Effector memory CD8-positive, alpha-beta T cell (primary cell): ENCODE measurements at places on chromosomes 16 and 17.
A peak's percentile ranks its signal among the peaks of the same experiment; 100 is the strongest.

- H3K36me3 ChIP-seq, result peaks cover 10% of the 10 kb centered on the region
- no peaks in the 10 kb centered on the region for H3K27me3 ChIP-seq
- peak overlapping the region; percentile 92 for H3K4me3 ChIP-seq
- peaks cover 19% of the 10 kb centered on the region for H3K4me1 ChIP-seq
These were observed 902 bp downstream of the ARHGAP27 start for GRCh38 chr17:45431531-45432404.

GRCh38 chr16:81634380-81635062 is 144.6 kb upstream of the PLCG2 start:
- peaks cover 17% of the 10 kb centered on the region for H3K36me3 ChIP-seq
- H3K27ac ChIP-seq, result peak overlapping the region; percentile 98
- no peak for DNase-seq
- H3K4me1 ChIP-seq, result peaks cover 35% of the 10 kb centered on the region

- no peak overlapping the region for H3K4me3 ChIP-seq
- H3K4me1 ChIP-seq, result no peaks in the 10 kb centered on the region
- H3K27ac ChIP-seq, result no peak overlapping the region
- no peaks in the 10 kb centered on the region for H3K27me3 ChIP-seq
These were observed 381.3 kb downstream of the CDH8 start for GRCh38 chr16:61654962-61655361.

DNA sequence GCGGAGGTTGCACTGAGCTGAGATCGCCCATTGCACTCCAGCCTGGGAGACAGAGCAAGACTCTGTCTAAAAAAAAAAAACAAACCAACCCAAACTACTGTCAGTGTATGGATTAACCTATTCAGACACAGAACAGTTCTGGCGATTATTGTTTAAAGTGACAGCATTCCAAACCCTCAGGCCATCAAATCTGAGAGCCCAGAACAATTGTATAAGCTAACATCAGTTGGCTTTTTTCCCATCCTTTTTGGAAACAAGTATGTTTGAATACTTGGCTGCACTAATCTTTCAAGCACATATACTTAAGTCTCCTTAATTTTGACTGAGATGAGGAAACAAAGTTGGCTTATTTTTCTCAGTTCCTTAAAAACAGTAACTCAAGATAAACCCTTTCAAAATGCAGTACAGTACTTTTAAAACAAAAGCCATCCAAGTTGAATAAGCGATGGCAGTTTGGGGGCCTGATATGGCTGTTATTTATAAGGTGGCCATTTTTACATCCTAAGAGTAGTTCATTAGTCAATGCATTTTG is 1.4 kb downstream of the ZSWIM7 start:
- DNase-seq, result no peak
- H3K27me3 ChIP-seq, result no peaks in the 10 kb centered on the region
- peak overlapping the region; percentile 69 for H3K4me3 ChIP-seq

GRCh38 chr16:20846030-20846429 is 39.7 kb downstream of the REXO5 start:
- H3K4me3 ChIP-seq, result no peak overlapping the region
- H3K27me3 ChIP-seq, result no peaks in the 10 kb centered on the region
- peaks cover 19% of the 10 kb centered on the region for H3K4me1 ChIP-seq
- H3K27ac ChIP-seq, result peak overlapping the region; percentile 91
- DNase-seq, result no peak

GRCh38 chr17:41835800-41836549 is at the start of gene NT5C3B:
Gene NT5C3B, minus strand, starts transcription at chr17:41836232. Its CDS starts 39 bp downstream, at chr17:41836193.
- peaks cover 9% of the 10 kb centered on the region for H3K27me3 ChIP-seq
- peaks cover 7% of the 10 kb centered on the region for H3K4me1 ChIP-seq
- H3K36me3 ChIP-seq, result peaks cover 7% of the 10 kb centered on the region
- DNase-seq, result peak; percentile 34
- H3K4me3 ChIP-seq, result peak within 1 kb of the TSS; percentile 80
- peak within 1 kb of the TSS; percentile 35 for H3K27ac ChIP-seq

- no peaks in the 10 kb centered on the region for H3K27me3 ChIP-seq
- H3K4me3 ChIP-seq, result no peak overlapping the region
- no peak for DNase-seq
- H3K27ac ChIP-seq, result no peak overlapping the region
These were observed 49.2 kb downstream of the NXPH3 start for GRCh38 chr17:49624896-49625295.

DNA sequence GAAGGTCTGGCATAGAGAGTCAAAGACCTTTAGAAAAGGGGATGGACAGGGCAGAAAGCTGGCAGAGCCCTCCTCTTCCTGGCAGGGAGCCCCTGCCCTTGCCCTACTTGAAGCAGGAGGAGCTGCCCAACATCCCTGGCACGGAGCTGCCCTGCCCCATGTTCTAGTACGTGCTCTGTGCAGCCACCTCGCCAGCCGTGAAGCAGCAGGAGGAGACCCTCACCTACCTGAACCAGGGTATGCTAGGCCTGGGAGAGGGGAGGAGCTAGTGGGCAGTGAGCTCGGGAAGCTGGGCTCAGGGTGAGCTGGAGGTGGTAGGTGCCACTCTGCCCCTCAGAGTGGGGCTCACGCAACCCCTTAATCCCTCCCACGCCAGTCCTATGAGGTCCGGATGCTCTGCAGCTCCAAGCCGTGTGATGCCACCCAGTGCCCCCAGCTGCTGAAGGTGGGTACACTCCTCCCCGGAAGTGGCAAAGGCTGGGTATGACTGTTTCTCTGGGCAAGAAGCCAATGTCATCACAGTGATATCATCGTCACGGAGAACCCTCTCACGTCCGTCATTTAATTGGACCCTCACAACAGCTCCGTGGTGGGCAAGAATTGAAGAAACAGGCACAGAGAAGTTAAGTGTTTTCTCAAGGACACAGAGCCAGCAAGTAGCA is 12.7 kb upstream of the STAC2 start:
- H3K4me1 ChIP-seq, result peaks cover 30% of the 10 kb centered on the region
- H3K4me3 ChIP-seq, result peak overlapping the region; percentile 87
- peak overlapping the region; percentile 95 for H3K27ac ChIP-seq
- no peaks in the 10 kb centered on the region for H3K27me3 ChIP-seq

DNA sequence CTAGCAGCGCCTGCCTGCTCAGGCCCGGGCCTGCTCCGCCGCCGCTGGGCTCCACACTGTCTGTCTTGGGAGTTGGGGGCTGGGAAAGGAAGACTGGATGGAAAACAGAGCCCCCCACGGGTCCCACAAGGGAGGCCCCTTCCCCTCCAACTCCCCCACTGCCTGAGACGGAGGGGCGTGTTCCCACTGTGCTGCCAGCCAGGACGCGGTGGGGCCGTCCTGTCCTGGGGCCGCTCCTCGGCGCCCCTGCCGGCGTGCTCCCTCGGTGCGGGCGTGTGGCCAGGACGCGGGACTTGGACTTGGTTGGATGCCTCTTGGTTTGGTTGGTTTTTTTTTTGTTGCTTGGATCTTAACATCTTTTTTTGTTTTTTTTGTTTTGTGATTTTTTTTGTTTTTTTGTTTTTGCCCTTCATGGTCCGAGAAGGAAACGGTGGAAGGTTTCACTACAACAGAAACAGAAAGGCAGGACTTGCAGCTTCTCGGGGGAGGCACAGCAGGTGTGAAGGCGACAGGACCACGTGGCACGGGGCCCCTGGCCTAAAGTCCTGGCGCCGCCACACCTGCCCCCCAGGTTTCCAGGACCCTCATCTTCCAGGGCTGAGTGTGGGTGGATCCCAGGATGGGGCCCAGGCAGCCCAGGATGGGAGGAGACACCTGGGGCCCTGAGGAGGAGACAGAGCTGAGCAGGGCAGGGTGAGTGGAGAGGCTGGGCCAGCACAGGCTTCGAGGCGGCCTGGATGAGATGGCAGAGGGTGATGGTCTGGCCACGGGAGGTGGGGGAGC is 16.0 kb downstream of the ENGASE start:
- no peaks in the 10 kb centered on the region for H3K27me3 ChIP-seq
- no peak for DNase-seq
- H3K4me1 ChIP-seq, result peaks cover 20% of the 10 kb centered on the region
- H3K4me3 ChIP-seq, result no peak overlapping the region

DNA sequence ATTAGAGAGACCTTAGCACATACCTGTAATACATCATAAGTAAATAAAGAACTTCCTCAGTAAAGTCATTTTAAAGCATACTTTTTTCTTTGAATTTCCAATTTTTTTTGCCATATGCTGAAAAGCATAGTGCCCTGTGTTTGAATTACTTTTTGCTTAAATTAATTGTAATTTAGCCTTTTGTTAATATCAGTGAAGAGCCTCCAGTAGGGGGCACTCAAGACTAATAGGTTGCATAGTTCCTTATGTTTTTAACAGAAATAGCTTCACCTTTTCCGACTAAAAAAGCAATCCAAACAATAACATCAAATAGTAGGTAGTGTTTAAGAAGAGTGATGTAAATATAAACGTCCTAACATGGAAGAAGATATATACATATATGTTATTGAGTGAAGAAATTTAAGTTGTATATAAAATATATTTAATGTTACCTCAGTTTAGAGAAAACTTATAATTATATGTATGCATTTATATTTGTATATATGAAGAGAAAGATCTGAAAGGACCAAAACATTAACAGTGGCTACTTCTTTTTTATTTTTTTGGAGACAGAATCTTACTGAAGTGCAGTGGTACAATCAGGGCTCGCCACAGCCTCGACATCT is 18.6 kb downstream of the RAD51C start:
- H3K4me1 ChIP-seq, result no peaks in the 10 kb centered on the region
- no peaks in the 10 kb centered on the region for H3K27me3 ChIP-seq
- H3K36me3 ChIP-seq, result peaks cover 32% of the 10 kb centered on the region
- H3K27ac ChIP-seq, result no peak overlapping the region

GRCh38 chr17:59370593-59371299 is 39.3 kb downstream of the YPEL2 start:
- no peak overlapping the region for H3K4me3 ChIP-seq
- no peaks in the 10 kb centered on the region for H3K27me3 ChIP-seq
- peak overlapping the region; percentile 35 for H3K27ac ChIP-seq
- peaks cover 45% of the 10 kb centered on the region for H3K4me1 ChIP-seq
- no peak for DNase-seq

DNA sequence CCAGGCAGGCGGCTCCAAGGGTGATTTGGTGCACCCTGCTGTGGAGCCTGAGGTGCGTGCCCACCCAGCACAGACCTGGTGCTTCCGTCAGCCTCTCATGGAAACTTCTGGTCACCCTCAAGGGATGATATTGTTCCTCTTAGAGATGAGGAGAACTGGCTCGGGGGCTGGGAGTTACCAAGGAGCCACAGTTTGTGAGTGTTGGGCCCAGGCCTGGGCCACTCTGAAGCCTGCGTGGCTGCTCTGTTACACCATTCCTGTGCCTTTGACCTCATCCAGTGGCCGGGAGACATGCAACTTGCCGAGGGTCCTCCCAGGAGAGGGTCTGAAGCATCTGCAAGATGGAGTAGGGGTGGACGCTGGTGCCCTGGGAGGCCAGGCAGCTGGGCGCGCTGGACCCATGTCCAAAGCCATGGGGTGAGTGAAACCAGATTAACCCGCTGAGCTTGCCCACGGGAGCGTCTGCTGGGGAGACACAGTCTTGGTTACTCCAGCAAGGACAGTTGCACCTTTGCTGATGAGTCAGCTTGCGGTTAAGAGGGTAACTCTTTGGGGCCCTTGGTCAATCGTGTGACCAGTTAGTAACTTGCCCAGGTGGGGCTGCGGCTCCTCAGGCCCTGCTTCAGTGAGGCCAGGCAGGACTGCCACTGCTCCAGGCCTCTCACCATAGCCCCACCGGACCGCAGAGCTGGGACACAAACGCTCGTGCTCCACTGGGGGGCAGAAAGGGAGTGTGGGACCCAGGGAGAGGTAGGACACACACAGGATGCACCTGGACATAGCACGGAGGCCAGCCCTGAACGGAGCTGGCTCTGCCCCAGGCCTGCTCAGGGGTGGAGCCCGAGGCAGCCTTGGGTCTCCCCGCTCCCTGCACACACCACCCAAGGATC is 7.5 kb downstream of the C16orf90 start:
- H3K4me1 ChIP-seq, result peaks cover 3% of the 10 kb centered on the region
- H3K27me3 ChIP-seq, result no peaks in the 10 kb centered on the region
- H3K4me3 ChIP-seq, result no peak overlapping the region
- no peak overlapping the region for H3K27ac ChIP-seq
- DNase-seq, result no peak

- H3K4me1 ChIP-seq, result no peaks in the 10 kb centered on the region
- no peak overlapping the region for H3K27ac ChIP-seq
- no peaks in the 10 kb centered on the region for H3K36me3 ChIP-seq
- no peaks in the 10 kb centered on the region for H3K27me3 ChIP-seq
- H3K4me3 ChIP-seq, result no peak overlapping the region
These were observed 860.4 kb upstream of the SOX9 start for GRCh38 chr17:71260366-71260940.

DNA sequence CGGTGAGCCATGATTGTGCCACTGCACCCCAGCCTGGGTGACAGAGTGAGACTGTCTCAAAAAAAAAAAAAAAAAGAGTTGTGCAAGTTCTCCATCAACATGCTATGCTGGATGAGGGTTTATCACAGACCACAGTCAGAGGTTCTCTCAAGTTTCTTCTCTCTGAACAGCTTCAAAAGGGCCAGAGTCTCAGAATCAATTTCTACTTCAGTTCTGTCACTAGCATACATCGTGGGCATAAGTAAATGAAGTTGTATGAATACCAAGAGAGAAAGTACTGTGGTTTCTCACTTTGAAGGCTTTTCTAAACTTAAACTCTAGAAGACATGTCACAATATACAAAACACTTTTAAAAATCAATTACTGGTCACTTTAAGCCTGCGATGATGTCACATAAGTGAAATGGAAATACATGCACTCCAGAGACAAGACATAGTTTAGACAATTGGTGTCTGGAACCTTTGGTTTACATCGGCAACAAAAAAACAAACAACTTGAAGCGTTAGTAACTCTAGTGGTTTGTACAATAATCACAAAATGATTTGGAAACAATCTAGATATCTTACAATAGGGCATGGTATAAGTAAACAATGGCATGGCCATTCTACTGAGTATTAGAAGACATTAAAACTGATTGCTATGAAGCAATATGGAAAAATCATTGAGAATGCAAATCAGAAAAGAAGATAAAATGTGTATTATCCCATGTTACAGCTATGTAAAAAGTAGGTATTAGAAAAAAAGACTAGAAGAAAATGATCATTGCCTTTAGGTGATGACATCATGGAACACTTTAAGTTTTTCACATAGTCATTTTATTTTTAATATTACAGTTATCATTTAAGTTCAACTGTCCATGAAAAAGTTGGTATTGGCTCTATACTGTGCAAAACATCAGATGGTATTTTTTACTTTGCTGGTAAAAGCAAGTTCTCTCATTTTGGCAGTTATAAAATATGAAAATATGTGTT is 232.3 kb downstream of the ZFHX3 start:
- no peaks in the 10 kb centered on the region for H3K36me3 ChIP-seq
- H3K4me1 ChIP-seq, result no peaks in the 10 kb centered on the region
- no peak overlapping the region for H3K27ac ChIP-seq
- no peak for DNase-seq
- peaks cover 15% of the 10 kb centered on the region for H3K27me3 ChIP-seq

GRCh38 chr17:58277107-58277801 is 3.5 kb downstream of the MPO start:
- peak; percentile 28 for DNase-seq
- H3K4me3 ChIP-seq, result no peak overlapping the region
- no peak overlapping the region for H3K27ac ChIP-seq
- H3K36me3 ChIP-seq, result peaks cover 4% of the 10 kb centered on the region
- H3K4me1 ChIP-seq, result peaks cover 6% of the 10 kb centered on the region
- peaks cover 65% of the 10 kb centered on the region for H3K27me3 ChIP-seq
